ENCODE measurements at places on chromosomes 3 and 15.

GRCh38 chr15:67838789-67839332, 984 bp downstream of the RNU6-1 start:
- DNase-seq = no peak

- DNase-seq = no peak
Measured at GRCh38 chr3:157500232-157500631, 3.0 kb downstream of the VEPH1 start.

- no peak for DNase-seq
Measured at GRCh38 chr3:31248563-31248992, 284.1 kb upstream of the STT3B start.

- DNase-seq = no peak
Measured at GRCh38 chr15:101522091-101522490, 32.6 kb upstream of the PCSK6 start.

DNA sequence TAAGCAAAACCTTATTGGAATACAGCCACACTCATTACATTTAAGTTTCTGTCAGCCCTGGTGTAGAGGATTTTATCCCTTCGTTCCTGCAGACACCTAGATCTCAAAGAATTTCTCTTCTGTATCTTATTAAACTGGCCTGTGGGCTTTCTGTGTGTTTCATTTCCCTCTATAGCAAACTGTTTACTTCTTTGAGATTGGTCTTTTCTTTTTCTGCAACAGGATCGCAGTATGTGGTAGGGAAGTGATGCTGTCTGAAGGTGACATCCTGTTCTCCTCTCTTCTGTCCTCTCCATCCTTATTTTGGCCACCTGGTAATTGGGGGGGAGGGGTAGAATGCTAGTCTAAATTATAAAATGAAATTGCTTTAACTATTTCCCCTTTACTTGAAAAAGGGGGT, 25.5 kb downstream of the ATP1B3 start:
- DNase-seq = no peak

DNA sequence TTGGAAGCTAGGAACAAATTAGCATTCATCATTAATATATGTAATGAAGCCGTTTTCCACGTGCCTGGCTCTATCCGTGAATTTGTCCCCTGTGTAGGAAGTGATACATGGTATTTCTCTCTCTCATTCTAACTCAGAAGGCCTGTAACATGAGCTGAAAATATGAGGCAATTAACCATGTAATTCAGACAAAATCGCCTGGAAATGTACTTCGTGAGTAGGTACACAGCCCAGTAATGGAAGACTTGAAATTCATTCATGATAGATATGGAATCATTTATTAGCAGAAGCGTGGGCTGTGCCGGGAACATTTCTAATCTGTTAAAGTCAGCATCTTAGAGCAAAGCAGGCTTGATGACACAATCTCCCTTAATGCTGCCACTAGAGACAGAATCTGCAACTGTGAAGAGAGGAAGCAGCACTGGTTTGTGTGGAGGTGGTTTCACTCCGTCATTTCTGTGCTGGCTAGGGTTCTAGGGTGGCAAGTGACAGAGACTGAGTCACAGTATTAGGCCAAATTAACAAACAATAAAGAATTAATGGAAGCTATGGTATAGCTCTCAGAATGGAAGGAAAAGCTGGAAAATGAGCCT, 225.0 kb upstream of the PROK2 start:
- DNase-seq = no peak

- no peak for DNase-seq
Measured at GRCh38 chr3:102090721-102091045, 241.4 kb downstream of the NFKBIZ start.

GRCh38 chr15:64430000-64430735, 30.2 kb upstream of the ZNF609 start:
- peak; percentile 89 for DNase-seq

DNA sequence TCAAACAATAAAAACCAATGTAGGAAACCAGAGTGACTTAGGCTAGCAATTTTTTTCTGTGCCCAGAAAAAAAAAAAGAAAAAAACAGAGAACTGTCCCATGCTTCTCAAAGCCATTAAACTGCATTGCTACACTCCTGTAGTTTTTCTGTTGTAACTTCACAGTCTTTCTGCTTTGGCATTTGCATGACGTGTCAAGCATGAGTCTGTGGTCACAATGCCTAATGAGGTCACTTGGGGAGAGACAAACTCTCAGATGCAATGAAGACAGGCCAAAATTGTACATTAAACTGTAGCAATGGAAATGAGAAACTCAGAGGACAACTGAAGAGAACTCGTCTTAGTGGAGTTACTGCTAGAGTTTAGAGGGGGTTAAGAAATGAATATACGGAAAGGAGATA, 30.8 kb downstream of the CCDC80 start:
- DNase-seq = no peak

- no peak for DNase-seq
Measured at GRCh38 chr3:152291649-152292066, 22.9 kb downstream of the MBNL1 start.

- DNase-seq = peak; percentile 9
Measured at GRCh38 chr3:111152496-111152895, 80.9 kb downstream of the NECTIN3 start.

DNA sequence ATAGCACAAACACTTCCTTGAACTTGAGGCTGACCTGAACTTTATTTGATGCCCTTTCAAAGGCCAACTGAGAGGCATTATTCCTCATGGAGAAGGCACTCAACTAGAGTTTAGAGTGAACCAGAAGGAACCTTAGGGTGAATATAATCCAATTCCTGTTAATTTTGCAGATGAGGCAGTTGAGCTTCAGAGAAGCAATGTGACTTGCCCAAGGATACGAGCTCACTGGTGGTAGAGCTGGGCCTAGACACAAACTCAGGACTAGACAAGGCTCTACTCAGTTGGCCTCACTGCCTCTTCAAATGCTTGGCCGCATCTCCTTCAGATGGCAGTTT, 172.7 kb upstream of the ADAMTS9 start:
- DNase-seq = no peak

DNA sequence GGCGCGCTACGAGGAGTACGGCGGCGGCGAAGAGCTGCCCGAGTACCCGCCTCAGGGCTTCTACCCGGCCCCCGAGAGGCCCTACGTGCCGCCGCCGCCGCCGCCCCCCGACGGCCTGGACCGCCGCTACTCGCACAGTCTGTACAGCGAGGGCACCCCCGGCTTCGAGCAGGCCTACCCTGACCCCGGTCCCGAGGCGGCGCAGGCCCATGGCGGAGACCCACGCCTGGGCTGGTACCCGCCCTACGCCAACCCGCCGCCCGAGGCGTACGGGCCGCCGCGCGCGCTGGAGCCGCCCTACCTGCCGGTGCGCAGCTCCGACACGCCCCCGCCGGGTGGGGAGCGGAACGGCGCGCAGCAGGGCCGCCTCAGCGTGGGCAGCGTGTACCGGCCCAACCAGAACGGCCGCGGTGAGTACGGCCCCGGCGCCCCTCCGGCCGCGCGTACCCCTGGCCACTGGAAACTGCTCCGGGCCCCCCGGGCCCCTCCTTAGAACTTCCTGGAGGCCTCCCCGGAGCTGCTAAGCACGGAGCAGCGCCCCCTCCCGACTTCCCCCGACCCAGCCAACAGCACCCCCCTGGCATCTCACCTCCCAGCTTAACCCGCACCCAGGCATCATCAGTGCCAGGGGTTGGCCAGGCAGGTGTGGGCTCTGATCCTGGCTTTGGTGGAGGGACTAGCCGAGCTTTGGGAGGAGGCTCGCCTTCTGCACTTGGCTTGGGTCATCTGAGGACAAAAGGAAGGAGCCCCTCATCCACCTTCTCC, 1.4 kb downstream of the LOXL1 start:
- no peak for DNase-seq

GRCh38 chr15:48389691-48390143, 58.5 kb downstream of the DUT start:
- no peak for DNase-seq

DNA sequence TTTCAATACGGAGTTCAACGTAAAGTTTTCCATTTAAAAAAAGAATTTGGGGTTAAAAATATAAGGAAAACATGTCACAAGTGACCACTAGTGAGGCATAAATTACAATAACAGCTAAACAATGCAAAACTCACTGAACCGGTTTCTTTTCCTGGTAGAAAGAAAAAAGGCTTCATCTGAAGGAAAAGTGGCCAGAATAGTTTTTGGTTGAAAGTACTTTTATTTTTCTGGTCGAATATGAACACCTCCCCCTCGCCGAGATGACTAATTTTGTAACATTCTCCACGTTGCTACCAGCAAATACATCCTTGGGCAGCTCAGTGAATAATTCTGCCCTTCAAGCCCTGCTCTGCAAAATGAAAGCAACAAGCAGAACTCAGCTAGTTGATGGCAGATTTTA, 3.9 kb upstream of the SRGAP3 start:
- DNase-seq = no peak

GRCh38 chr3:25266677-25267076, 161.4 kb upstream of the RARB start:
- DNase-seq = no peak

DNA sequence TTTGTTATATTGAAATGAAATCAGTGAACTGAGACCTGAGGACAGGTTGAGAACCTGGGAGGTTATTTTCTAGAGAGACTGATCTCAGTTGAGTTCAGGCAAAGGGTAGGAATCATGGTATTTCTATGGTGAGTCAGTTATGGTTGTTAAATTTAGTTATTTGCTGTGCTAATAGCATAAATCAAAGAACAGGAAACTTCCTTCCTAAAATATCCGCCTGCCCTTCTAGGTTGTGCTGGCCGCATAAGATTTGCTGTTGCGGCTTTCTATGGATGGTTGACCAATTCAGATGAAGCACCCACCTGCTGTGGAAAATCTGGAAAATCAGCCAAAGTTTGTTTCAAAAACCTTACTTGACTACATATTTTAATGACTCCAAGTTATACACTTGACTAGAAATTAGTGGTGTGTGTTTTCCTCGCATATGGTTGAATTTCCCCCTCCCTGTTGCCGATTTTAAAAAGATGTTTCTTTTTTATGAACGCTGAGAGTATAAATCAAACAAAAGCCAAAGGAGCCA, 52.6 kb downstream of the PLCL2 start:
- DNase-seq = no peak

DNA sequence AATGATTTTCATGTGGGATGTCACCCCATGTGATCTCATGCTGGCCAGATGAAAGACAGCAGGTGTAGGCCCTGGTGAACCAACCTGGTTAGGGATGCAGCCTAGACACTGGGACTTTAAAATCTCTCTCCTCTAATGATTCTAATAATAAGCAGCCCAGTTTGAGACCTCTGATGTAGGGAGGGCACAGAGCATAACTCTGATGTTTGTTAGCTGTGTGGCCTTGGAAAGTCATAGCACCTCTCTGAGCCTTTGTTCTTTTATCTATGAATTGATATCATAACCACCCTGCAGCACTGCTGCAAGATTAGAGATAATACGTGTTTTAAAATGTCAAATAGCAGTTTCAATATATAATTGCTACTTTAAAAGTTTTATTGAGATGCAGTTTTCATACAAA, 106.0 kb downstream of the RPL22L1 start:
- no peak for DNase-seq

- no peak for DNase-seq
Measured at GRCh38 chr3:152313914-152314313, 45.2 kb downstream of the MBNL1 start.

DNA sequence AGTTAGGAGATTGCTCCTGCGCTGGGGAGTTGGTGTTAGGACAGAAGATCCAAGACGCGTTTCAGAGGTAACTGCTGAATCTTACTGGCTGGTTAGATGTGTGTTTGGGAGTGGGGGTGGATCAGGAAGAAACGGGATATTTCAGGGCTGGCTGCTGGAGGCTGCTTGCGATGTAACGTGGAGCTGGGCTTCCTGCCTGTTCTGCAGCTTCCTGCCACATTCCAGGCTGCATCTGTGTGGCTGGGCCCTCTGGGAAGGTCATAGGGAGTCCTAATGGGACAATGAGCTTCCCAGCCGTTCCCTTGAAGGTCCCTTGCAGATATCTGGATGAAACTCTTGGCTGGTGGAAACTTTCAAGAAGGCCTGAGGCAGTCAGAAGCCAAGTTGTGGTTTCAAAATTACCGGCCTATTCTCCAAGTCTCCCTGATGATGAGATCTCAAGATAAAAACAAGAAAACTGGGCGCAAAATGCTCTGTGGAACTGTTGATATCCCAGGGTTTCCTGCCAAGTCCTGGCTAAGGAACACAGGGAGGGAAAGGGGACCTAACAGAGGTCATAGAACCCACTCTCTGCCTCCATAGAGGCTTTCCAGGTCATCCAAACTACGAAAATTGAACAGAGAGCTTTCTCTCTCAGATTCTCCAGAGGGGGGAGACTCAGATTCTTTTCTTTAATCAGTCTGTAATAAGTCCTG, 67.0 kb downstream of the NOX5 start:
- no peak for DNase-seq

DNA sequence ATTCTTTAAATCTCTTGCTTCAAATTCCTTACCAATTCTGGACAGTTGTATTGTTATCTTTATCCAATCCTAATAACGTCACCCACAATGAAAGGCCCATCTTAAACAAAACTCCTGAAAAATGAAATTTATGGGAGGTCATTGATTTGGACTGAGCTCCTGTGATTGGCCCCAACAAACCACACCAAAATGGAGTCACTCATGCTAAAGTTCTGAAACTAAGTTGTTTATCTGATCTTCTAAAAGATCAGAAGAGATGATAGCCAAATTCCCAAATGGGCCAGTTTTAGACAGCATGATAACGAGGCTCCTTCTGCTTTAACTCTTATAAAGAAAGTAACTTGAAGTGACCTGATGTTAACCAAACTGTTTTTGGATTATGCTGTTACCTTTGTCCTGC, 39.7 kb upstream of the GPD1L start:
- no peak for DNase-seq

GRCh38 chr15:65062726-65063125, 5.1 kb downstream of the RASL12 start:
- DNase-seq = no peak

- peak; percentile 10 for DNase-seq
Measured at GRCh38 chr15:59703979-59704796, 15.1 kb upstream of the BNIP2 start.

DNA sequence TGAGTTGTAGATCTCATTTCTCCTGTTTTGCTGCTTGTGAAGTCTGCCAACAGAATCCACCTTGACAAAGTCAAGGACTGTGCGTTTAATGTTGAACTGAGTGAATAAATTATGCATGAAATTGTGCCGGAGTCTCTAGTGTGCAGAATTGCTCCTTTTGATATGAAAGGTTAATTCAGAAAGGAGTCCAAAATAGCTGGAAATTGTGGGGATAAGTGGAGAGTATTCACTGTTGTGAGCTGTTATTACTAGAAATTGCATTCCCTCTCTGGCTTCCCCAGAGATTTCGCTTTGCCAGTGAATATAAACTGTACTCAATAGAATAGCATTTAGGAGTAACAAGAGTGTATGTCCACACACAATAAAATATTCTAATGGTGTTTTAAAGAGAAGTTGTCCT, 43.1 kb downstream of the SAMMSON start:
- DNase-seq = no peak

- peak; percentile 17 for DNase-seq
Measured at GRCh38 chr15:88274553-88275460, 18.3 kb upstream of the NTRK3 start.

- DNase-seq = no peak
Measured at GRCh38 chr3:149536429-149536828, 61.9 kb downstream of the TM4SF4 start.

GRCh38 chr3:45628746-45629145, 34.2 kb downstream of the LIMD1 start:
- DNase-seq = no peak
